HS-5 (cell line): ENCODE measurements at places on chromosomes 11 and 22.

DNA sequence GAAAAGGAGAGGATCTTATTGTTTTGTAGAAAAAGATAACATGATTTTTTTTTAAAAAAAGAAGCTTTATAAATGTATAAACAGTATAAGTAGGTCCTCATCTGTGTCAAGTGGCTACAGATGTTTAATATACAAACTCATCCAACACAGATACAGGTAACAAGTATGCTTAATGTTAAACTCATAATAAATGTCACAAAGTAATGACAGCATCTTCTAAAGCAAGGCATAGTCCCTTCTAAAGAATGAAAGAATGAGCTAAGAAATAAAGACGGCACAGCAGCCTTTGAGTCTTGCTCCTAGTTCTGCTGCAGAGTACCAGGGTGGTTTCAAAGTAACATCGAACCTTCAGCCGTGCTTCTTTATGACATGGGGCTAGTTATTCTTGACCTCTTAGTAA is 28.7 kb upstream of the BLID start:
- DNase-seq, result no peak

DNA sequence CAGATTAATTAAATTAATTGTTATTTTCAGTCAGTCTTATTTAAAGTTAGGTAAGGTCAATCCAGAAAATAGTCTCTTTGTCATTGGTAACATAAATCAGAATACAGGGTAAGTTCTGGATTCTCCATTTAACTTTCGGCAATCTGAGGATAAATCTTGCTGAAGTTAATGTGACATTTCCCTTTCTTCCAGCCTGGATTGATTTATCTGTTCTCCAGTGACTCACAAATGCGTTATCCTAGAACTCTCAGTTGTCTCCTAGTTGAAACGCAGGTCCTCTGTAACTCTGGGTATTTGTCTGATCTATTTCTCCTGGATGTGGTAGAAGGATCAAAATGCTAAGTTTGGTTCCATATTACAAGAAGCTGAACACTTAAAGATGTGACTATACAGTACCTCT is 21.0 kb downstream of the OR51E1 start:
- DNase-seq, result no peak

DNA sequence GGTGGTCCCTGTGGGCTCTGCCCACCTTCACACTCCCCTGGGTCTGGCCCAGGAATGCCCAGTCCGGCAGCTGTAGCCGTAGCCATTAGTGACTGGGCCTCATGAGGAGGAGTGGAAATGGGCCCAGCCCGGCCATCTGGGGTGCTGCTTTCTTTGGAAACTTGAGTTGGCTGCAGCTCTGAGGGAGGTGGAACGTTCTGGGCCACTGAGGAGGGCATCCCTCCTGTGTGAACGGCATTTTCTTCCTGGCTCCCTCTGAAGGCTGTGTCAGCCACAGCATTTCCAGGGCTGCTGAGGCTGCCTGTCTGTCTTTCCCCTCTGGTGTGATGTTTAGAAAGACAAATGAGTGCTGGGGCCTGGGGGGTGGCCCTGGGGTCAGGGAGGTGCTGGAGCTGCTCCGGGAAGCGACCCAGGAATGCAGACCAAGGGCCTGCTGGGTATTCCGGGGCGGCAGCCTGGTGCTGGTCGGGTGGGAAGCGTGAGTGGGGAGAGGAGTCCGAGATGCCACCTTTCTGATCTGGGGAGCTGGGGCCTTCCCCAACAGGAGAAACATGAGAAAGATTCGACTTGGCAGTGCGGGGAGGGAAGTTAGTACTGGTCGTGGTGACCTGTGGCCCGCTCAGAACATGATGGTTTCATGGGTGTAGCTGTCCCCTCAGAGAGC is 27.1 kb downstream of the PTDSS2 start:
- DNase-seq, result no peak

- no peak for DNase-seq
Measured at GRCh38 chr11:101439488-101439887, 144.3 kb downstream of the TRPC6 start.

- DNase-seq, result no peak
Measured at GRCh38 chr11:134385774-134386565, 26.1 kb downstream of the B3GAT1 start.

DNA sequence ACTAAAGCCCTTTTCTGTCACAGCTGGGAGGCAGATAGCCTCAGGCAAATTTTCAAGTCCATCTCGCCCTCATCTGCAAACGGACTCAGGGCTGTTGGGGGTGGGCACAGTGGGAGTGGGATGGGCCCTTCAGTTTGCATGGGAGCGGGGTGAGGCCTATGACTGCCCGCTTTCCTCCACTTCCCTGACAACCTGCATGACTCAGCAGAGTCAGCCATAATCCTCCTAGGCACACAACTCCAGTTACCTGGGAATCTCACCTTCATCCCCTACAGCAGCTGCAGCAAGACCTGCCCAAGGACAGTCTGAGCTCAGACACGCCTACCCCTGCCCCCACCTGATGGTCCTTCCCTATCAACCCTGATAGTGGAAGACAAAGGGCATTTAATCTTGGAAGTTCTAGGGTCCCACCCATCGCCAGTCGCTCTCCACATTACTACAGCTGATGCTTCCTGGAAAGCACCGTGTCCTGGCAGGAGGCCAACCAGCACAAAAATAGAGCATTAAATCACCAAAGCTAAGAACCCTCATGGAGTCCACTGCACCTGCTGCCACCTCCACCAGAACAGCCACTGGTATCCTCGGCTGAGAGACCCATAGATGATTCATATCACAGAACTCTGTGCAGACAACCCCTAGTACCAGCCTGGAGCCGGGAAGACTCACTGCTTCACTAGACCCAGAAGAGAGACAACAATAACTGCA is 319.3 kb downstream of the DCDC1 start:
- DNase-seq, result no peak

- no peak for DNase-seq
Measured at GRCh38 chr22:49202226-49202625, 625.4 kb downstream of the BRD1 start.

DNA sequence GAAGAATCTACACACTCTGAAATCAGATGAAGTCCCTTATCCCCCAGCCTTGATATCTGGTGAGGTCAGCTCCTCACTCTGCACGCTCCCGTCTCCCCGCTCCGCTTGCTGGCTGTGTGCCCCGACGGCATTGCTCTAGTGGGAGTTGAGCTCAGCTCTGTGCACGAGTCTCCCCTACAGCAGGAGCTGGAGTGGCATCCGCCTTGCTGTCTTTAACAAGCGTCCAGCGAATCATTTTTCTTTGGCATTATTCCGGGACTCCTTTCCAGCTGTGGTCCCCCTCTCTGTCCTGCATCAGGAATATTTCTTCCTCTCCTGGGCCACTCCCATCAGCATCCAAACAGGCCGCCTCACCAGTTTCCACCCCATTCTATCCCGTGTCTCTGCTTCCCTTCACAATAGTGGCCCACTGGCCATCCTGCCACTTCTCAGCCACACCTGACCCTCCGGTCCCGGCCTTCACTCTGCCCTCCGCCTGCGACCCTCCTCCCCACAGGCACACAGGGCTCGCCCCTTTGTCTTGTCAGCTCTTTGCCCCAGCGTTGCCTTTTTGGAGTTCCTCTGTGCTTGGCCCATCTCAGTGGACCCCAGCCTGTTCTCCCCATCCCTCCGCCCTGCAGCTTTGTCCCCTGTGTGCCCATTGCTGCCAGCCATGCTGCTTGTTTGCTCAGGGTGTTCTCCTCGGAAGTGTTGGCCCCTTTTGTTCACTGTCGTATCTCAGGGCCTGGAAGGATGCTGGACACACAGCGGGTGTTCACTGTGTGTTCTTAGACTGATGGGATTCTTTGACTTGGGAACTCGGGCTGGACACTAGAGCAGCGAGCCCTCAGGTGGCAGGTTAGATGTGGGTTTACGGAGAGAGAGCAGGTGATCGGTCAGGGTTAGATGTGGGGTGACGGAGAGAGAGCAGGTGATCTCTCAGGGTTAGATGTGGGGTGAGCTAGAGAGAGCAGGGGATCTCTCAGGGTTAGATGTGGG is 441.8 kb downstream of the TBC1D22A start:
- no peak for DNase-seq

GRCh38 chr22:31328544-31328960 is 17.6 kb downstream of the PATZ1 start:
- no peak for DNase-seq

DNA sequence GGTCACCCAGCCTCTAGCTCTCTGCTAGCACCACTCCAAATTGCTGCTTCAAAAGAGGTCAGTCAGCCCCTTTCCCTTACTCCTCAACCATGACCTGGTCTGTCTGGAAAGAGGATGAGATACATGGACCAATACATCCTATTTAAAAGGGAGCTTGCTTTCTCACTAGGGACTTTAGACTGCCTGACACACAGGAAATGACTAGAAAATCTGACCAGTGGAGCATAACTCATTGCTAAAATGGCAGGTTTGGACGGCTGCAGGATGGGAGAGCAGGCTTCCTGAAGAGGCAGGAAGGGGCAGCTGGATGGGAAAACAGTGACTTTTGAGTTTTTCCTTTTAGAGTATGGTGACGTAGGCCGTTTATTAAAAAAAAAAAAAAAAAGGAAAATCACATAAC is 25.3 kb downstream of the STIM1 start:
- no peak for DNase-seq

GRCh38 chr11:1532014-1532586 is 40.0 kb downstream of the DUSP8 start:
- no peak for DNase-seq

DNA sequence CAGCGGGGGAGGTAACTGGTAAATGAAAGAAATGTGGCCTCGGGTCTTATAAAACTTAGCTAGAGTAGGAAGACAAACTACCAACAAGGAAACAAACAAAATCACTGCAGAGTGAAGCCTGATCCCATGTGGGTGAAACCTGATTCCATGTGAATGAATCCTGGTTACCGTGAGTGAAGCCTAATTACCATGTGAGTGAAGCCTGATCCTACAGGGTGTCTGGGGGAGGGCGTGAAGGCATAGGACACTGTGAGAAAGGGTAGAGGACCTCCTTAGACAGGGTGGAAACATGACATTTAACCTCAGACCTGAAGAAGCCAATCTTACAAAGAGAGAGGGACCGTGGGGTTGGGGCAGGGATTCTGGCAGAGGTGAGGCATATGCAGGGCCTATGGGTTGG is 106.2 kb upstream of the USP47 start:
- no peak for DNase-seq

GRCh38 chr11:86041975-86042378 is 26.9 kb downstream of the PICALM start:
- peak; percentile 87 for DNase-seq

GRCh38 chr11:87545858-87546257 is 508.1 kb downstream of the TMEM135 start:
- DNase-seq, result no peak

DNA sequence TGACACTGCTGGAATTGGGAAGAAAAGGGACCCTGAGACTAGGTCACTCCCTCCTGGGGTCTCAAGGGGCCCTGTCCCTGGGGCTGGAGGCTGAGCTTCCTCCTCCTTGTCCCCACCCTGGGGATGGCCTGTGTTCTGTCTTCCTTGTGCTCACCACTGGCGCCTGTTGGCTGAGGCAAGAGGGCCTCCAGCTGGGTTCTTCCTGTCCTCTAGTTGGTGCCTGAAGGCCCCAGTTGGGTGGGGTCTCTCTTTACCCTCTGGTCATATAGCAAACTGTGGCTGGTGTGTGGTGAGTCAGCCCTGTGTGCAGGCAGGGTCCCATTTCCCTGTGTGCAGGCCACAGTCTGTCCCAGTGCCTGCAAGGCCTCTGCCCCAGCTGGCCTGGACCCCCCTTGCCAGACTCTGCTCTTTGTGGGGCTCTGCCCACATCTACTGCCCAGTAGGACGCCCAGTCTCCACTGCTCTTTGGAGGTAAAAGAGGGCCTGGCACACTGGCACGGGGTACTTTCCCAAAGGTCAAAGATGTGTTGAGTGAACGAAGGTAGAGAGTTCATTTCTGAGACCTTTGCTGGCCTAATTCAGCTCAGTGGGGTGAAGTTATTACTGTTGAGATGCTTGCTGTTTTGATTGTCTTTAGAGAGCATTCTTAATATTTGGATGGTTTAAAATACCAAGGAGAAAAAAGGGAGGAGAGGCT is 55.1 kb upstream of the CLDN5 start:
- DNase-seq, result no peak

- no peak for DNase-seq
Measured at GRCh38 chr22:37358917-37359316, 68.4 kb downstream of the ELFN2 start.

- DNase-seq, result no peak
Measured at GRCh38 chr22:43080616-43081015, 8.6 kb downstream of the TTLL1 start.

- DNase-seq, result no peak
Measured at GRCh38 chr22:47289336-47289985, 527.0 kb downstream of the TBC1D22A start.

- no peak for DNase-seq
Measured at GRCh38 chr11:43998308-43998707, 49.5 kb upstream of the ACCSL start.

- DNase-seq, result no peak
Measured at GRCh38 chr11:120335556-120335907, 681 bp upstream of the ARHGEF12 start.

DNA sequence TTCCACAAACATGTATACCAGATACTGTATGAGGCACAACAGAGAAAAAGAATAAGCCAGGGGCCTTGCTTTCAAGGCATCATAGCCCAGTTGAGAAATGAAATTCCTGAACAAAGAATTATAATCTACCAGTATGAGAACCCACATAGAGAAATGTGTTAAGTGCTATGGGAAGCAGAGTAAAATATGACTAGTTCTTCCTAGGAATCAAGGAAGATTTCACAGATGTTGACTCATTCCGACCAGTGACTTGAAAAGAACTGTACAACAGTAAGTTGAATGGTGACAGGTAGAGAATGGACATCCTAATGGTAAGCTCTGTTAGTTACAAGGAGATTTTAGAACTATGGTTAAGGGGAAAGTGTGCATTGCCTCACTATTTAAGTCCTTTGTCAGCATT is 102.6 kb downstream of the TRIM44 start:
- DNase-seq, result no peak

GRCh38 chr11:67482275-67482826 is 475 bp upstream of the AIP start:
- no peak for DNase-seq

- DNase-seq, result no peak
Measured at GRCh38 chr11:129331217-129331616, 44.4 kb upstream of the BARX2 start.

GRCh38 chr22:36237462-36238372 is 1.6 kb downstream of the APOL2 start:
- DNase-seq, result no peak

DNA sequence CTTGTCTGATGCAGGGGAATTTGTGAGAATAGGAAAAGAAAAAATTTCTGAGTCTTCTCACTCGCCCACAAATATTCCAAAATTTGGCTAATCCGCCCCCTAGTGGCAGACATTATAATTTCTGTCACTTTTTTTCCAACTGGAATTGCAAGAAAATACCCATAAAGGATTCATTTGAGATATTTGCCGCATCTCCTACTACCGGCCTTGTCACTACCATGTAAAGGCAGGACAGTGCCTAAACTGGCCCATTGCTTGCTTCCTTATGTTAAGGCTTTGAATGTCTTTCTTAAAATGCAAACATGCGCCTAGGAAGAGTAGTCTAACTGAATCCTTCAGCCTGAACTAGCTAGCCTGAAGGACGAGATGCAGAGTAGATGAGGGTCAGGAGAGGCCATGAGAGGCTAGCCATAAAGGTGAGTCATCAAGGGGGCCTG is 9.3 kb upstream of the CEP295 start:
- peak; percentile 20 for DNase-seq
